ENCODE measurements at places on chromosomes 2 and 18.

GRCh38 chr2:207919164-207919919 lies 106.0 kb downstream of the PLEKHM3 start:
- DNase-seq, result no peak

DNA sequence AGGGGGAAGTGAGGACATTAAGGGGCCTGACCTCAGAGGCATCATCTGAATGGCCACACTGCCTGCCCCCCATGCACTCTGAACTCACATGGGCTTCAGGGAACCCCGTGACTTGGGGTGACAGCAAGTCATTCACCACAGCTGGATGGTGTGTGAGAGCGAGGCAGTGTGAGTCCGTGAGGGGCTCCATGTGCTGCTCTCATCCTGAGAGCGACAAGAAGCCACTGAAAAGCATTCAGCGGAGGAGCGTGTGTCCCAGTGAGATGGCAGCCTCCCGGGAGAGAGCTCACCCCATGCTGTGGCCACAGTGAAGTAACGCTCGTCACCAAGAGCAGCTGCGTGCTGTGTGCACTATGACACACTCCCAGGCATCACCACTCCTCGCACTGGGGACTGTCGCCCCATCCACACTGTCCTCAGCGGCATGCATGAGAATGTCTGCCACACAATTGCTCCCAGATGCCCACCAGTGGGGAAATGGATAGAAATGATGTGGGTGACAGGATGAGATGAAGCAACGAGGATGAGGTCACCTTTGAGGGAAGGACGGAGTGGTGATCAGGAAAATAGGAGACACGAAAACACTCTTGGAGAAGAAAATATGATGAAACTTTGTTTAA lies 213.0 kb upstream of the RAB6C start:
- DNase-seq, result no peak

- DNase-seq, result no peak
These were observed 48.1 kb downstream of the EMILIN2 start for GRCh38 chr18:2894841-2895370.

GRCh38 chr2:175854665-175855064 lies 147.4 kb downstream of the LNPK start:
- DNase-seq, result no peak

GRCh38 chr2:57878171-57878865 lies 168.3 kb upstream of the VRK2 start:
- DNase-seq, result no peak

DNA sequence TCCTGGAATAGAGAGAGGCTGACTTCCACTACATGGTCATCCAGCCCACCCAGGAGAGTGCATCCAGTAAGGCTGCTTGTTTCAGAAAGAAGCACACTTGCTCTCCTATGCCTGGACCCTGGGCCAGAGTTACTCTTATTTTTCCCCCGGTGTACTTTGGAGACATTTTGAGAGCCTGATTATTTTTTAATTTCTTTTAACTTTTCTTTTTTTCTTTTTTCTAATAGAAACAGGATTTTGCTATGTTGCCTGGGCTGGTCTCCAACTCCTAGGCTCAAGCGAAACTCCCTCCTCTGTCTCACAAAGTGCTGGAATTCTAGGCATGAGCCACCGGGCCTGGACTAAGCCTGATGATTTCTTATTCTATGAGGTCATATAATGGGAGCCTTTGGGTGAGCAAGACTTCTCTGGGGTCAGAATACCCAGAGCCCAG lies 62.2 kb downstream of the RPL37A start:
- DNase-seq, result no peak

DNA sequence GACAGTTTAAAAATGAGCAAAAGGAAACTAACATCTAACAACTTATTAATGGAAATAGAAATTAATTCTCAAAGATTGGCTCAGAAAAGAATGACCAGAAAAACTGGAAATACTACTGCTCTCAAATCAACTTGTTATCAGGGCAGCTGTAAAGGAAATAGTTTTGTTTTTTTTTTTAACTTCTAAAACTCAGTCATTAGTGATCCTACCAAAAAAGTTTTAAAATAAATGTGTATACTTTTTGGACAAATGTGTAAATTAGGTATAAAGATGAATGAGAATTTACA lies 52.1 kb upstream of the PEX13 start:
- DNase-seq, result no peak

DNA sequence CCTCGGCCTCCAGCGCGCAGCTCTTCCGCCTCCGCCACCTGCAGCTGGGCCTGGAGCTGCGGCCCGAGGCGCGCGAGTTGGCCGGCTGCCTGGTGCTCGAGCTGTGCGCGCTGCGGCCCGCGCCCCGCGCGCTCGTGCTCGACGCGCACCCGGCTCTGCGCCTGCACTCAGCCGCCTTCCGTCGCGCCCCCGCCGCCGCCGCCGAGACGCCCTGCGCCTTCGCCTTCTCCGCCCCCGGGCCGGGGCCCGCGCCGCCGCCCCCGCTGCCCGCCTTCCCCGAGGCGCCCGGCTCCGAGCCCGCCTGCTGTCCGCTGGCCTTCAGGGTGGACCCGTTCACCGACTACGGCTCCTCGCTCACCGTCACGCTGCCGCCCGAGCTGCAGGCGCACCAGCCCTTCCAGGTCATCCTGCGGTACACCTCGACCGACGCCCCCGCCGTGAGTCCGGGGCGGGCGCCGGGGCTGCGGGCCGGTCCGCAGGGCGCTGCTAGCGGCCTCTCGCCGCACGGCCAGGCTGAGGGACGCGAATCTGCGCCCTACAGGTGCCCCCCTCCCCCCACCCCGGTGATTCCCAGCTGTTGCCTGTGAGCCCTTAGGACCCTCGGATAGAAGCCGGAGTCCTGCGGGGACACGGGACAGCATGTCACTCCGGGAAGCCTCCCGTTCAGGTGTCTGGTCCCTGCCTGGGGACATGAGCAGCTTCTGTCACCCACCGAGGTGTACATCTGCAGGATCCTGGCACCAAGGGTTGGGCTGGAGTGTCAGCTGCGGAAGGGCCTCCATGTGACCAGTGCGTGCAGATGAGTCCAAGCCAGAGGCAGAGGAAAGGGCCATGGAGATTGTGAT lies 616 bp downstream of the RNPEPL1 start:
- no peak for DNase-seq

- DNase-seq, result no peak
These were observed 50.4 kb upstream of the NFATC1 start for GRCh38 chr18:79345366-79345765.

GRCh38 chr2:160289126-160289525 lies 89.1 kb upstream of the ITGB6 start:
- DNase-seq, result no peak

- no peak for DNase-seq
These were observed 42.8 kb upstream of the ASB18 start for GRCh38 chr2:236306825-236307540.

DNA sequence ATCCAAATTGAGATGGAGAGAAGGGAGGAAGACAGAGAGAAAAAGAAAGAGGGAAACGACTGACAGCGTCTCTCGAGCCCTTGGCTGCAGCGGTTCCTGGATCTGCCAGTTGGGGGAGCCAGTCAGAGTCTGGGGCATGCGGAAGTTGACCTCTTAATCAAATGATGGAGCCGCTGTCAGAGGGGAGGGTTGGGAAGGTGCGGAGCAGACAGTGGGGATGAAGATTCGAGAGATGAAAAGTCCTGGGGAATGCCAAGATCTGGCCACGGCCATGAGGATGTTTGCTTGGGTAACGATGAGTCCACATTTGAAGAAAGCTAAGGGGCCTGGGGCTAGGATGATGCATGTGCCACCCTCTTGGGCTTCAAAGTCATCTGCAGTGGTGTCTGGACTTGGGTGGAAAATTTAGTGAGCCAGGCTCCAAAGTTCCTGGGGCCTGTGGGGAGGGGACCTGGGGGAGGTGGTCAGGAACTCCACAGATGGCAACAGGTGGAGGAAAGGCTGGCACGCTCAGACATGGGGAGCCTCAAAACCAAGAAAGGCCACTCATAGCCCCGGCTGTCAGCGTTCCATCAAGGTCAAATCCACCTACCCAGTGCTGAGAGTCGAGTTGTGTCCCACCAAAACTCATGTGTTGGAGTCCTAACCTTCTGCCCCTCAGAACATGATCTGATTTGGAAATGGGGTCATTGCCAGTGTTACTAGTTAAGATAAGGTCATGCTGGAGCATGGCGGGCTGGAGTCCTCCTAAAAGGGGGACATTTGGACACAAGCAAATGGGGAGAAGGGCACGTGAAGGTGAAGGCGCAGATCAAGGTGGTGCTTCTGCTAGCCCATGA lies 200.1 kb downstream of the NDUFA10 start:
- DNase-seq, result no peak

DNA sequence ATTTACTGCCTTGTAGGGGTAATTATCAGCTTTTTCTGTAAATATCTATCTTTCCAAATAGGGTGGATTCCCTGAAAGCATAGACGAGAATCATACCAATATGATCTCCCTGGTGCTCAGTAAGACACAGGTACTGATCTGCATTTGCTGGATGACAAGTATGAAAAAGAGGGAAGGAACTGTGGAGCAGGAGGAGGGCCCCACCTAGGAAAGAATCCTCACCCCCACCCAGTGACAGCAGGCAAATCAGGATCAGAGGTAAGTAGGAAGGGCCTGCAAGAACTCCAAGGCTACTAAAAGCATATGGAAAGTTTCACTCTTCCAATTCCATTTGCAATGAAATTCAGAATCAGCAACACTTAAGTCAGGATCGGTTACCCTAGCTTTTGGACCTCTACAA lies 42.3 kb downstream of the METTL8 start:
- DNase-seq, result no peak

- no peak for DNase-seq
These were observed 5.4 kb downstream of the CRYGD start for GRCh38 chr2:208118918-208119317.

GRCh38 chr2:181578829-181579228 lies 78.1 kb downstream of the CERKL start:
- no peak for DNase-seq

DNA sequence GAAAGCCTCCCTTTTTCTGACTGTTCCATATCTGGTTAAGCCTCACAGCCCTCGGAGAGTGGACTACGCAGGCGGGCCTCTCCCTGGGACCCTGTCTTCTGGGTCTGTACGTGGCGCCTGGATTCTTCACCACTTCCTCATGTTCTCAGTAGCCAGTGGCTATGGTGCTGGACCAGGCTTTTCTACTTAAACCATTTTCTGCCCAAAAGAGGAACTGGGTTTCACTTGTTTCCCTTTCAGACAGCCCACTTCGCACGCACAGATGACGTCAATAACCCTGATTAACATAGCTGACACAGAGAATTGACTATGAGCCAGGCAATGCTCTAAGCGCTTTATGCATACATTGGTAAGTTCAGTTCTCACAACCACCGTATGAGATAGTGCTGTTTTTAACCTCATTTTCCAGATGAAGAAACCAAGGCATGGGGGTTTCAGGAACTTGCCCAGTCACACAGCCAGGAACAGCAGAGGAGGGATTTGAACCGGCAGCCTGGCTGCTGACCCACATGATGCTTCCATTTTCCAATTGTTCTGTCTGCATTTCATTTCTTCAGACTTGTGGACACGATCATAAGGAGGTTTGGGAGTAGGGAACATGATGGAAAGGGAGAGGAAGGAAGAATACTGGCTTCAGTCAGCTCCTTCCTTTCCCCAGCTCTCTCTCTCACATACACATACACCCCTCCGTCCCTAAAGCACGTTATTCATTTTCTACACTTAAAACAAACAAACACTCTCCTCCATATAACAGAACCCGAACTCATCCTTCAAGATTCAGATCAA lies 41.7 kb downstream of the MYOM1 start:
- no peak for DNase-seq

GRCh38 chr18:3452750-3453539 lies 3.0 kb downstream of the TGIF1 start:
- DNase-seq, result no peak

- no peak for DNase-seq
These were observed 4.8 kb upstream of the SCYGR5 start for GRCh38 chr2:227661827-227662226.

DNA sequence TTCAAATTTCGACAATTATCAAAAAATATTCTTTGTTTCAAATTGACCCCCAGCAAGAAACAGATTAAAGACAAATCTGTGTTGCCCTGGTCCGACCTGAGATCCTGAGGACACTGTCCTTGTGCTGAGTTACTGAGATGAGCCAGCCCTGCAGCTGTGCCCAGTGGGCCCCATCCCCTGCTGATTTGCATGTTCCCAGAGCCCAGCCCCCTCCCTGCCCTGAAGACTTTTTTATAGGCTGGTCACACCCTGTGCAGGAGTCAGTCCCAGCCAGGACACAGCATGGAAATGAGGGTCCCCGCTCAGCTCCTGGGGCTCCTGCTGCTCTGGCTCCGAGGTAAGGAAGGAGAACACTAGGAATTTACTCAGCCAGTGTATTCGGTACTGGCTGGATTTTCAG lies 31.4 kb upstream of the ZNG1B start:
- DNase-seq, result no peak

DNA sequence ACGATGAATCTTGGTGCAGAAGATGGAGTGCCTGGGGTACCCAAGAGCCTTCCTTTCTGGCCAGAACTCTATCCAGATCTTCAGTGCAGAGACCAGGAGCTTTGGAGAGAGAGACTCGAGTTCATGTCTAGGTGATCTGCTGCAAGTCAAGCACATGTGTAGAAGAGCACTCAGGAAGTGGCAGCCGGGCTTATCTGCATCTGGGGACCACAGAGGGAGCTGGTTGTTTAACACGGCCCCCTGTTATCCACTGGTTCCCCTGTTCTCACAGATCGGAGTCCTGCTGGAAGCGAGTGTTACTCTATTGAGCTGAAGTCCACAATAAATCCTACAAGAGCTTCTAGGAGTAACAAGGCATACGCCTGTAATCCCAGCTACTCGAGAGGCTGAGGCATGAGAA lies 128.3 kb downstream of the ACOXL start:
- no peak for DNase-seq

- no peak for DNase-seq
These were observed 133.1 kb downstream of the SH3RF3 start for GRCh38 chr2:109261906-109262631.

GRCh38 chr2:72271276-72271614 lies 123.6 kb upstream of the CYP26B1 start:
- DNase-seq, result no peak

DNA sequence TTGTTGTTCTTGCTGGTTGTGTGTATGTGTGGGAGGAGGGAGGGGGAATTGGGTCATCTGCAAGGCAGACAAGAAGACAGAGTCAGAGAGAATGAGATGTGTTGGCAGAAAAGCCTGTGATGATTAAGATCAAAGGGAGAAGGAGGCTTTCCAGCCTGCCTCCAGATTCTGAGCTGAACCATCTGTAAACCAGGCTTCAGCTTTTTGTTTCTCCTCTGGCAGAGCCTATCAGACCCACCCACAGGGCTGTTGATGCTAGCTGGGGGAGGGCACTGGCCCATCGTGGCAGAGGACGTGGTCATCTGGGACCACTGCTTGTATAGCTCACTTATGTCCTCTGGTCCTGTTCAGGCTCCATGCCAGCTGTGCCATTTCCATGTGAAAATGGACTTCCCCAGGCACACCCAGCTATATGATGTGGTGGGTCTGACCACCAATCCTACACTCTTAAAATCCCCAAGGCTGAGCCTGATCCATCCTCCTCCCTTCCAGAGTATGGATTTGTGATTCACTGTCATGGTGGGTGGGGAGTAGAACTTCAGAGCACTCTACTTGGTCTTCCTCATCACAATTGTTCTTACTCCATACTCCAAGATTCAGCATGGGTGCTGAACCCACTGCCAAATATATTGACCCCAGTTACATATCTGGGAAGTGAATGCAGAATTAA lies 27.8 kb upstream of the COL6A3 start:
- DNase-seq, result no peak

GRCh38 chr18:39550701-39551100 lies 1985.1 kb upstream of the CELF4 start:
- no peak for DNase-seq

- no peak for DNase-seq
These were observed 1.9 kb downstream of the MCFD2 start for GRCh38 chr2:46913471-46914381.

- no peak for DNase-seq
These were observed 69.9 kb upstream of the KLF7 start for GRCh38 chr2:207235621-207236020.

Measured in epithelial cell of prostate (primary cell).